Esophagus squamous epithelium (tissue), 5 donors: ENCODE measurements at places on chromosomes 13 and 19.

DNA sequence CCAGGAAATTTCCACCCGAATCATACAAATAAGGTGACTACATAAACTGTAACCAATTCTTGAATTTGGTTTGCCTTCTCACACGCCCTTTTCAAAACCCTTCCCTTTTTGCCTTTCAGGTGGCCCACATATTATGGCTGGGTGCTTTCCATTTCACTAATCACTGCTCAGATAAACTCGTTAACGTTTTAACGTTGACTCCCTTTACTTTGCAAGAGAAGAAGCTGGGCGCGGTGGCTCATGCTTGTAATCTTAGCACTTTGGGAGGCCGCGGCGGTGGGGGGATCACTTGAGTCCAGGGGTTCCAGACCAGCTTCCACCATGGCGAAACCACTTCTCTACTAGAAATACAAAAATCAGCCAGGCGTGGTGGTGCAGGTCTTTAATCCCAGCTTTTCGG lies 19.8 kb upstream of the ZNF91 start:
- no peak for DNase-seq

DNA sequence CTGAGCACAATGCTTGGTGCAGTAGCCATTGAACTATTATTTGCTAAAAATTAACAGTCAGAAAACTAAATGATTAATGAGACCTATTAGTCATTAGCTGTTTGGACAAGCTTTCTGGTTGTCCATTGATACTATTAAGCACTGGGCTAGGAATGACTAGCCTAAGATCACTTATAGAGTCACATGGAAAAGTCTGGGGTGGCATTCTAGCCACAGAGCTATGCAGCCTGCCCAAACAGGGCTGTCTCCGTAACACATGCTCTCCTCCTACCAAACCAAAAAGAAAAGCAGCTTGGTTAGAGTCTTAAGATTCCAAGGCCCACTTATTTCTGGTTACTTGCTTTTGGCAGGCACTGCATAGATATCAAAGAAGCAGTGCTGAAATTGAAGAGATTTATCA lies 193.5 kb upstream of the NBEA start:
- DNase-seq = no peak

DNA sequence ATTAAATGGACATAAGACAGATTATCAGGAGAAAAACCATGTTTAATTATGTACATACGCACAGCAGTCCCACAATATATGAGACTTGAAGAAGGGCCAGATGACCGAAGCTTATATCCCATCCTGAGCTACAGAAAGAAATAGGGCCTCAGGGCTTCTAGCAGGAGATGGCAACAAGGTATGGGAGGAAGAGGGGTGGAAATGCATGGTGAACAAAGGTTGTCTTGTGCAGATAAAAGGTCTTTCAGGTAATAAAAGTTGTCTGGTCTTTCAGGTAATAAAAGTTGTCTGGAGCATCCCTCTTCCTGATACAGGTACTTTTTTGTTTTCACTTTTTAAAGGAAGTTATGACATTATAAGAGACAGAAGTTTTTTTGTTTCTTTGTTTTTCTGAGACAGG lies 15.4 kb upstream of the GTF3A start:
- DNase-seq = no peak

GRCh38 chr13:28654276-28654675 lies 4.7 kb upstream of the POMP start:
- no peak for DNase-seq

DNA sequence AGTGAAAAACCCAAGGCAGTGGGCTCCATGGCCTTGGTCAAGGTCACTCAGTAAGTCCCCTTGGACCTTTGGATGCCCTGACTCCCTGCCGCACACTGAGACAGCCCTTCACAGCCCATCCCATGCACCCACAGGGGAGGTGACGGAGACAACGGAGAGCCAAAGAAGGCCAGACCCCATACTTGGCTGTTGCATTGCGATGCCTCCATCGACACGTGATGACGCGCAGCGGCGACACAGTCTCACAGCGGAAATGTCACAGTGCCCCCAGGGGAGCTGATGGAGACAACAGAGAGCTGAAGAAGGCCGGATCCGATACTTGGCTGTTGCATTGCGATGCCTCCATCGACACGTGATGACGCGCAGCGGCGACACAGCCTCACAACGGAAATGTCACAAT lies 282.4 kb downstream of the TEX29 start:
- DNase-seq = no peak

DNA sequence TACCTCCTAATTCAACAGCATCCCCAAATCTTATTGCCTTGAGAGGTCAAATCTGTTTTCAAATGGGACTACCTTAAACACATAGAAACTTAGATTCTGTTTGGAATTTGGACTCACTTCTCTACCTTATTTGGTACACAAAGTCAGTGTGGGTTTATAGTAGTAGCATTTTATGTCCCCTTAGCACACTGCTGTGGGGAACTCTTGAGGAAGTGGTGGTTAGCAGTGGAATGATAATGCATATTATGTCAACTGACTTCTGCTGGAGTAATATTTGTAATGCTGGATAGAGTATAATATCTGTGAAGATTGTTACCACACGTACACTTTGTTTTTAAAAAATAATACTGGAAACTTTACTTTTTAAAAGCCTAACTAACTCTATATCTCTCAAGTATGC lies 386.3 kb downstream of the NDFIP2 start:
- DNase-seq = no peak

GRCh38 chr13:25654322-25654721 lies 282.5 kb downstream of the ATP8A2 start:
- no peak for DNase-seq

DNA sequence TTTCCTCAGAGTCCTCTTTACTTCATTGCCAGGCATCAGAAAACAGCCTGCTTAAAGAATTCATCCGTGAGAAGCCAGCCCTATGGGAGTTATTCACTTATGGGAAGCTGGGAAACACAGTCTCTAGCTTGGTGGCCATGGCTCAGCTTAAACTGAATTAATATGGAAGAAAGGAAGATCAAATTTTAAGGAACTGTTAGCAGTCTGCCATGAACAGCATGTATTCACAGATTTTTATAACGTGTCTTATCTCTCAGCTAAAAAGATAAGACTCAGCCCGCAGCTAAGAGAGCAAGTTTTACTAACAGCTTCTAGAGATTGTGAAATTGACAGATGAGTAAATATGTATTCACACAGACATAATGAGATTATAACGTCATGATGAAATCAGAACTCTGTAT lies 253.7 kb upstream of the RXFP2 start:
- DNase-seq = no peak

DNA sequence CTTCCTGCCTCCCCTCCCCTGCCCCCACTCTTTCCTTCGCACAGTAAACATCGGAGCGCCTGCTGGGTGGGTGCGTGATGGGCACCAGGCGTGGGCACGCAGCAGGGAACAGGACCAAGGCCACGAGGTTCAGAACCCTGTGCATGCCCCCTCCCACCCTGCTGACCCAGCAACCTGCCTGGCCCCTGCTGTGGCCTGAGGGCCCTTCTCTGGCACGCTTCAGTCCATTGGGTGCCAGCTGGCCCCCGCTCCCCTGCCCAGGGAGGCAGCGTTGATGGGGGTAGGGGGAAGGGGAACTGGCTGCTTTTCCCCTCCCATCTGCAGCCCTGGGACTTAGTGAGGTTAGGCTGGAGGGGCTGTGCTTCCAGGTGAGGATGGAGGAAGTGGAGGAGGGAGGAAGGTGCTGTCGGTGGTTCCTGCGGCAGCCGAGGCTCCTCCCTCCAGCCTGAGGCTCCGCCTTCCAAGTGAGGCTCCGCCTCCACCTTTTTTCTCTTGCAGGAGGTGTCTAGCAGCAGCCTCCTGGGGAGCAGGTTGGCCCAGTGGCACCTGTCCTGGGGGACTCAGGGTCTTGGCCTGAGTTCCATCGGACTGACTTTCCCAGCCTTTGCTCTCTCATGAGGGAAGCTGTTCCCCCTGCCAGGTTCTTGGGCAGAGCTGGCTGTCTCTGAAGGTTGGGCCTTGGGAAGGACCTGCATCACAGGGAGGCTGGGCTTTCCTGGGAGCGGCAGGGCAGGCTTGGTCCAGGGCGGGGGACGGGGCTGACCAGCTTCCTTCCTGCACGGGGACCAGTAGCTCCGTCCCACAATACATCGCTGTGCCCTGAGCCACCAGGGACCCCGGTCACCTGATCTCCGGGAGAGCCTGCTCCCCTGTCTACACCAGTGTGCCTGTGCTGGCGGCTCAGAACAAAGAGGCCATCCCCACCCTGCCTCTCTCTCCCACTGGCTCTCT lies 7.3 kb downstream of the PIAS4 start:
- DNase-seq = no peak

GRCh38 chr19:51135004-51135403 lies 7.1 kb upstream of the SIGLEC7 start:
- DNase-seq = no peak

- no peak for DNase-seq
Measured at GRCh38 chr19:661427-662196, 1.4 kb downstream of the RNF126 start.

DNA sequence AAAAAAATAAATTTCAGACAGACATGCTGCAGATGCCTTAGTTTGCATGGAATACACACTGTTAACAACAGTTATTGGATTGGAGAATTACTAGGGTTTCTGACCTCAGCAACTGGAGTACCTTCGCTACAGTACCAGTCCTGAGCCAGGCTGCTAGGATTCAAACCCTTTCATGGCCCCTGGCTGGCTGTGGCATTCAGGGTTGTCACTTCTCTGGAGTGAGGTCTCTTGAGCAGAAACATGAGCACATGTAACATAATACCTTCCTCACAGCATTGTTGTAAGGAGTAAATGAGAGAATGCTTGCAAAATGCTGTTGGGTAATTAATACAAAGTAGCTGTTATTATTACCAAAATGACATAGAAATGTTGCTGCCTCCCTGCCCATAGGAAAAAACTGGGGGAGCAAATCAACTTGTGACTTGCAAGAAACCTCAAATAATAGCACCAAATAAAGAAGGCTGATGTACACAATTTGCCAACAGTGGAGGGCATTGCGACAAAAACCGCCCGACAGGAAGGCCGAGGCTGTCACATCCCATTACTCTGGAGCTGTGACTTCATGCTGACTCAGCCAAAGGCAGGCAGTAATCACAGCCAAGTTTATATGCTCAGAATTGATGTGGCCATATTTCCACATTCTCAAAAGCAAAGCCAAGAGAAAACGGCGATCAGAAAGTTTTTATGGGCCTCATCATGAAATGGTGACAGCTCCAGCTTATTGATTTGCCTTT lies 100.4 kb downstream of the RFC3 start:
- no peak for DNase-seq

- DNase-seq = no peak
Measured at GRCh38 chr13:29810145-29810742, 40.2 kb downstream of the UBL3 start.

DNA sequence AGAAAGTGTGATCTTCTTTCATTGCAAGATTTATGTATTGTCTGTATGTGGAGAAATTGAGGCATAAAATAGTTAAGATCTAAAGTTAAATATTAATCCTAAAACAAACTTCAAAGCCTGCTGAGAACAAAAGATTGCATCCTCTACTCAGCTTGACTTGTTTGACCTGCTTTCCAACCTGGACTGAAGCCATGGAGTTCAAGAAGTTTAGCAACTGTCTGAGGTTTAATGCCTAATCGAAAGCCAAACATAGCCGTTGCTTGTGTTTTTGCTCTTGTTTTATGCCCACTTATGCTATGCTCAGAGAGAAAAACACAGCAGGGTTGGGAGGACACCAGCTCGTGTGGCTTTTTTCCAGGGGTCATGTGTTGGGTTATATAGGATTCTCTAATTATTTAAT lies 135.6 kb downstream of the NUFIP1 start:
- no peak for DNase-seq

DNA sequence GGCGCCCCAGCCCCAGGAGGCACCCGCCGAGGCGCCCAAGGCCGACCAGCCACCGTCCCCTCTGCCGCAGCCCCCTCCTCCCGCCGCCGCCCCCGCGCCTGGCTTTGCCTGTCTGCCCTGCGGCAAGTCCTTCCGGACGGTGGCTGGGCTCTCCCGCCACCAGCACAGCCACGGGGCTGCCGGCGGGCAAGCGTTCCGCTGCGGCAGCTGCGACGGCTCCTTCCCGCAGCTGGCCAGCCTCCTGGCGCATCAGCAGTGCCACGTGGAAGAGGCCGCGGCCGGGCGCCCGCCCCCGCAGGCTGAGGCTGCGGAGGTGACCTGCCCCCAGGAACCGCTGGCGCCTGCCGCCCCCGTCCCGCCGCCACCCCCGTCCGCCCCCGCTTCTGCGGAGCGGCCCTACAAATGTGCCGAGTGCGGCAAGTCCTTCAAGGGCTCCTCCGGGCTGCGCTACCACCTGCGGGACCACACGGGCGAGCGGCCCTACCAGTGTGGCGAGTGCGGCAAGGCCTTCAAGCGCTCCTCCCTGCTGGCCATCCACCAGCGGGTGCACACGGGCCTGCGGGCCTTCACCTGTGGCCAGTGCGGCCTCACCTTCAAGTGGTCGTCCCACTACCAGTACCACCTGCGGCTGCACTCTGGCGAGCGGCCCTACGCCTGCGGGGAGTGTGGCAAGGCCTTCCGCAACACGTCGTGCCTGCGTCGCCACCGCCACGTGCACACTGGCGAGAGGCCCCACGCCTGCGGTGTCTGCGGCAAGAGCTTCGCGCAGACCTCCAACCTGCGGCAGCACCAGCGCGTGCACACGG lies 2.6 kb upstream of the NAT14 start:
- DNase-seq = no peak

DNA sequence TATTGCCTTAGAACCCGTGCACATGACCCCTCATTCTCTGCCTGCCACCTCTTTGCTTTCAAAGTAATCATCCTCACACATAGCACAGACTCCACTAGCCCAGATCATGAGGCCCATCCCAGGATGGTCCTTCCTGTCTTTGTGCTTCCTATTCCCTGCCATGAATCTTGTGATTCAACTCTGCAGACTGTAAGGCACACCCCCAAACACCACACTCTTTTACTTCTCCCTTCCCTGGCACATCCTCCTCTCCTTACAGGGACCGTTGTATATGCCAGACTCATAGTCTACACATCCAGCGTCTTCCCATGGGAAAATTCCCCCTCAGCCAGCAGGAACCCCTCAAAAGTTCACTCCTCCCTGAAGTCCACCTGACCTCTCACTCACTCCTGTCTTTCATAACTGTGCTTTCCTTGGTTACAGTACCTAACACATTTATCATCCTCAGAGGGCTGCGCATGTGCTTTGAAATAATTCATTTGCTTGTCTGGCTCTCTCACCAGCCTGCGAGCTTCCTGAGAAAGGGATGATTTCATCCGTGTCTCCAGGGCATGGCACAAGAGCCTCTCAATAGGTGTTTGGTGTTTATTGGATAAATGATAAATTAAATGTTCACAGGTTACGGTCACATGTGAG lies 26.8 kb upstream of the LRCH1 start:
- no peak for DNase-seq

DNA sequence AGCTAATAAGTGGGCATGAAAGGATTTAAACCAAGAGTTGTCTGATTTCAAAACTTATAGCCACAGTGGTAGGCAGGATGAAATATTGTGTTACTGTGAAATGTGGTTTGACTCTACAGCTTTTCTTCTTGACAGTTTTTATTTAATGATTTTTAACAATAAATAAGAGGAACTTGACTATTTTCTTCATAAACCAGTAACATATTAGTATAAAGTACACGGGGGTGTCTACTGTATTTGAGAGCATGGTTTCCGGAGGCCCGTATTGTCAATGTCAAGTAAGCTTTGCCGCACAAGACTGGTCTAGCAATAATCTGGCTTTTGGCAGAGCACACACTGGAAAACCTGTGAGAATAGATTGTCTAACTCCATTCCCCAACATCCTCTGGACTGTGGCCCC lies 894.5 kb downstream of the PCDH9 start:
- DNase-seq = no peak
